Activated T-helper 2 cell treated with anti-CD3 and anti-CD28 coated beads, Interferon-gamma antibody, Interleukin-2, Interleukin-4, amounts not matched to agents 10 μg/mL and 5 μg/mL and 100 μg/mL, durations not matched to agents 14 hours and 24 hours and 36 hours (primary cell): ENCODE measurements at places on chromosomes 6 and 20. TPM values are rescaled to one million over a fixed set of nuclear protein-coding genes. Genes with fewer than 3 reads are reported as not detected.

- DNase-seq = peak; percentile 52
- H3K27me3 ChIP-seq = peaks cover 50% of the 10 kb centered on the region
- no peaks in the 10 kb centered on the region for H3K36me3 ChIP-seq
- peaks cover 13% of the 10 kb centered on the region for H3K4me1 ChIP-seq
- H3K27ac ChIP-seq = no peak overlapping the region
Measured at GRCh38 chr6:7723041-7723447, 2.9 kb upstream of the BMP6 start.

Gene C6orf132
- total RNA-seq = 0.09 and 0.23 TPM in 2 replicates

DNA sequence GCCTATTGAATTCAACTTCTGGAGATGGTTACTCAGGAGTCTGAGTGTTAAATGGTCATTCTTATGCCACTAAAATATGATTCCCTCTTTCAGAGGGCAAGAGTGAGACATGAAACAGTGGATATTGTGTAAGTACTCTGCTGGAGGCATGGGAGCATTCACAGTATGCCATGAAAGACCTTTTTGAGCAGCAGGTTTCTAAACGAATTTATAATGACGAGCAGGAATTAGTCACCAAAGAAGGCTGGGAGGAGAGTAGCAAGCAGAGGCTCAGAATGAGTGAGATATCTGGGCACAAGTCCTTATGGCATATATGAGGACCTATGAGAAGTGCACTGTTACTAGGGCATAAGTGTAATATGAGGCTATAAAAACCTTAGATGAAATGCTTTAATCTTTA is 10.9 kb upstream of the MYB start:
- H3K4me3 ChIP-seq = peak overlapping the region; percentile 35
- no peaks in the 10 kb centered on the region for H3K27me3 ChIP-seq
- peak overlapping the region; percentile 86 for H3K27ac ChIP-seq
- H3K36me3 ChIP-seq = peaks cover 6% of the 10 kb centered on the region
- H3K4me1 ChIP-seq = peaks cover 49% of the 10 kb centered on the region

Gene KCNB1
- total RNA-seq = 0.05 TPM in 1 of 2 replicates, not detected in the other

GRCh38 chr6:100440935-100441334 is 23.8 kb downstream of the SIM1 start:
- H3K4me3 ChIP-seq = no peak overlapping the region
- no peak overlapping the region for H3K27ac ChIP-seq
- H3K4me1 ChIP-seq = no peaks in the 10 kb centered on the region
- DNase-seq = no peak
- H3K27me3 ChIP-seq = peaks cover 48% of the 10 kb centered on the region

DNA sequence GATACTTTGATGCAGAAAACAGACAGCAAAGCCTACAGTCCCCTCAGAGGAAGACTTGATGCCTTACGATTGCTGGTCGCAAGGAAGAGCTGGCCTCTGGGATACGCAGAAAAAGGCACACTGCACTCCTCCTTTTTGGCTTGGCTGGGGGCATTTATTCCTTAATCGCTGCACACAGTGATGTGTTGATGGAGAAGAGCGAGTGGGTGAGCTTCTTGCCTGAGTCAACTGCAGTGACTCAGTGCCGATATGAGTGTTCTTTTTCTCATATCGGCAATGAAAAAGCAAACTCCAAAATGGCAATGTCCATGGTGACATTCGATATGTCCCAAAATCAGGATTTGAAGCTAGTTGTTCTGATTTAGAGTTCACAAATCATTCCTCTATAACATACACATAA is 794.8 kb downstream of the HACE1 start:
- no peaks in the 10 kb centered on the region for H3K36me3 ChIP-seq
- no peaks in the 10 kb centered on the region for H3K4me1 ChIP-seq
- H3K27me3 ChIP-seq = no peaks in the 10 kb centered on the region
- DNase-seq = no peak
- no peak overlapping the region for H3K4me3 ChIP-seq

Gene GPR6
- total RNA-seq = not detected in 2 replicates

DNA sequence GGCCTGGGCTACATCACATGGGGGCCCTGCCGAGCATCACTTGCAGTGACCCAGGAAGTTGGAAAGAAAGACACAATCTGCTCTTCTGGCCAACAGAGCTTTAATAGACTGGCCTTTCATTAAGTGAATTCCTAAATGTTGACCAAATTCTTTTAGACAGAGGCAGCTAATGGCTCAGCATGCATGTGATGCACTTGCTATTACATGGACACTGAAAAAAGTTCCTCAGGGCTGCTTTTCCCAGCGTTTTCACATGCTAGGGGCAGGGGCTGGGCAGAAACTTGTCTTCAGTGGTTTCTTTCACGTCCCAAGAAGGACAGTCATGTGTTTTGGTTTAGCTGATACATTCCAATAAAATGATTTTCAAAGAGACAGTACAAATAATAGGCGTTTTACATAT is 651.0 kb upstream of the SLC35B3 start:
- no peaks in the 10 kb centered on the region for H3K36me3 ChIP-seq
- H3K27me3 ChIP-seq = no peaks in the 10 kb centered on the region
- no peak for DNase-seq

DNA sequence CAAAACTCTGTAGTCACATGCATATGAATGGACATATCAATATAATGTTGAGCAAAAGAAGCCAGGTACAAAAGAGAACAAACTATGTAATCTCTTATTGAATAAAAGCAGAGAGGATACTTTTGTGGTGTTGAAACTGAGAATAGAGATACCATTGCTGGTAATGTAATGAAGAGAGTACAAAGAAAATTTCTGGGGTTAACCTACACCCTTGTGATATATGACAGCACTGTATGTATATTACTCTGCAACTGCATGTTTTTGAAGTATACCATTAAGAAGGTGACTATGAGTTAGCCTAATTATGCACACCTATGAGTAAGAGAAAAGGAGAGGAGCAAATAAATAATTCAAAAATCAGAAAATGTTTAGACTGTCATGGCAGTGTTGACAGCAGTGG is 268.8 kb upstream of the DEFB112 start:
- no peaks in the 10 kb centered on the region for H3K36me3 ChIP-seq
- H3K27me3 ChIP-seq = no peaks in the 10 kb centered on the region
- DNase-seq = no peak
- no peak overlapping the region for H3K4me3 ChIP-seq
- no peaks in the 10 kb centered on the region for H3K4me1 ChIP-seq

GRCh38 chr20:3367089-3367488 is 40.4 kb downstream of the DNAAF9 start:
- no peak for DNase-seq
- H3K4me1 ChIP-seq = peaks cover 8% of the 10 kb centered on the region
- H3K4me3 ChIP-seq = peak overlapping the region; percentile 11

DNA sequence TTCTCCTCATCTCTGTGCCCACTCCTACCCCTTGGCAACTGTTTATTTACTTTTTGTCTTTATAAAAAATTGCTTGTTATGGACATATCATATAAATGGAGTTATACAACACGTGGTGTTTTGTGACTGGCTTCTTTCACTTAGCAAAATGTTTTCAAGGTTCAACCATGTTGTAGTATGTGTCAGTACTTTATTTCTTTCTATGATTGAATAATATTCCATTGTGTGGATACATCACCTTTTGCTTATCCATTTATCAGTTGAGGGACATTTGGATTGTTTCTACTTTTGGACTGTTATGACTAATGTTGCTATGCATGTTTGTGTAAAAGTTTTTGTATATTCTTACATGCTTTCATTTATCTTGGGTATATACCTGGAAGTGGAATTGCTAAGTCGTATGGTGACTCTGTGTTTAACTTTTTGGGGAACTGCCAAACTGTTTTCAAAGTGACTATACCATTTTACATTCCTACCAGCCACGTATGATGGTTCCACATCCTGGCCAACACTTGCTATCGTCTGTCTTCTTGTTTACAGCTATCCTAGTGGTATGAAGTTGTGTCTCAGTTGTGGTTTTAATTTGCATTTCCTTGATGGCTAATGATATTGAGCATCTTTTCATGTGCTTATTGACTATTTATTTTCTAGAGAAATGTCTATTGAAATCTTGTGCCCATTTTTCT is 84.4 kb downstream of the SLX4IP start:
- no peak overlapping the region for H3K4me3 ChIP-seq
- H3K36me3 ChIP-seq = peaks cover 7% of the 10 kb centered on the region
- H3K27ac ChIP-seq = peak overlapping the region; percentile 78
- peaks cover 49% of the 10 kb centered on the region for H3K4me1 ChIP-seq
- no peak for DNase-seq
- H3K27me3 ChIP-seq = no peaks in the 10 kb centered on the region

Gene PRND
- total RNA-seq = not detected in 2 replicates

GRCh38 chr6:34916348-34916967 is 27.4 kb downstream of the ANKS1A start:
- H3K27ac ChIP-seq = no peak overlapping the region
- no peak for DNase-seq
- H3K36me3 ChIP-seq = no peaks in the 10 kb centered on the region
- no peak overlapping the region for H3K4me3 ChIP-seq
- peaks cover 23% of the 10 kb centered on the region for H3K4me1 ChIP-seq

DNA sequence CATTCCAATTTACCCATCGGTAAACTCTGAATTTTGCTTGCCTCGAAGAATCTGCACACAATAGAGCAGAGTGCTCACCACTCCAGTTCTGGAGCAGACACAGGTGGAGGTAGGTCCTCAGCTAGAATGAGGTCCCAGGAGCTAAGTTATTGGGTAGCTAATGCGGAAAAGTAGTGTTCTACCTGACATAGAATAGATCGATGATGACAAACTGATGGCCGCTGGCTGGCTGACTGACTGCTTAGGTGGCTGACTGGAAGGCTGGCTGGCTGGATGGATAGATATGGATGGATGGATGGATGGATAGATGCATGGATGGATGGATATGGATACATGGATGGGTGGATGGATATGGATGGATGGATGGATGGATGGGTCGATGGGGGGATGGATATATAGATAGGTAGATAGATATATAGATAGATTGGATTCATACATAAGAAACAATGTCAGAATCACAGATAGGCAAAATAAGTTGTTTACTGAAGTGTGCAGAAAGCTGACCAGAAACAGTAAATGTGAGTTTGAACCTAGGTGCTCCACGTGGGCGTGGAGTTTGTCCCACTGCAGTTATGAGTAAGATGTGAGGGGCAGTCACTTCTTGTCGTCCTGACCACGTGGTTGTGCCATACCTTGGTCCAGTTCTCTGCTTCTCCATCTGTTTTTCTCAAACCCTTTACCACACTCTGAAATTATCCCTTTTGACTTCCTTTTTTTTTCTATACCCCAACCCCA is 62.1 kb downstream of the TBXT start:
- H3K27me3 ChIP-seq = peaks cover 16% of the 10 kb centered on the region
- no peak overlapping the region for H3K27ac ChIP-seq
- no peak for DNase-seq
- no peaks in the 10 kb centered on the region for H3K36me3 ChIP-seq
- peaks cover 3% of the 10 kb centered on the region for H3K4me1 ChIP-seq

- H3K27ac ChIP-seq = no peak overlapping the region
- DNase-seq = no peak
- H3K36me3 ChIP-seq = peaks cover 27% of the 10 kb centered on the region
- peaks cover 57% of the 10 kb centered on the region for H3K4me1 ChIP-seq
- no peaks in the 10 kb centered on the region for H3K27me3 ChIP-seq
Measured at GRCh38 chr6:87164506-87164905, 9.1 kb downstream of the ZNF292 start.

Gene DEFB118
- total RNA-seq = not detected in 2 replicates

- H3K4me1 ChIP-seq = no peaks in the 10 kb centered on the region
- DNase-seq = no peak
- H3K27me3 ChIP-seq = peaks cover 2% of the 10 kb centered on the region
- no peak overlapping the region for H3K27ac ChIP-seq
- no peak overlapping the region for H3K4me3 ChIP-seq
Measured at GRCh38 chr6:148533309-148534107, 190.9 kb downstream of the SASH1 start.

DNA sequence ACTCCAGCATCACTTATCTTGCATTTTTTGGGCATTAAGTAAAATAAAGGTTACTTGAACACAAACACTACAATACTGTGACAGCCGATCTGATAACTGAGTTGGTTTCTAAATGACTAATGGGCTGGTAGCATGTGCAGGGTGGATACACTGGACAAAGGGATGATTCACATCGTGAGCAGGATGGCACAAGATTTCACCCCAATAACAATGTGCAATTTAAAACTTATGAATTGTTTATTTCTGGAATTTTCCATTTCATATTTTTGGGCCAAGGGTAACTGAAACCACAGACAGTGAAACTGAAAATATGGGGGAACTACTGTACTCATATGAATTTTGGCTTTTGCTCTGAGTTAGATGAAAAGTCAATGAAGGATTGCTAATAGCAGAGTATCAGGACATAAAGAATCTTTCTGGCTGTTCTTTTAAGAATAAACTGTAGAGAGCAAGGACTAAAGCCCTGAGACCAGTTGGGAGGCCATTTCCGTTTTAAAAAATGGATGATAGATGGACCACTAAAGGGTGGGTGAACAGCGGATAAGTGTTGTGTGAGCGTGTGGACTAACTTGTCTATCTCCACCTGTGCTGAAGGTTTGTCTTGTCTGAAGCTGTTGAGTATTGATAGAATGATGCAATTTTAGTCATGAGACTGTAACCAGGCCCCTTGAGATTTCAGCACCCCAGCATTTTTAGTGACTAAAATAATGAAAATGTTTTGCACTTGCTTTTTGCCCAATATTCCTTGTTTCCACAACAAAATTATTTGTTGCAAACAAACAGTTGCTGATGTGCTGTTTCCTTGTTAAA is 8.2 kb downstream of the SPINT3 start:
- H3K27me3 ChIP-seq = peaks cover 27% of the 10 kb centered on the region
- no peak overlapping the region for H3K4me3 ChIP-seq
- DNase-seq = no peak
- peaks cover 14% of the 10 kb centered on the region for H3K4me1 ChIP-seq
- no peak overlapping the region for H3K27ac ChIP-seq

GRCh38 chr6:69438113-69438512 is 358.7 kb downstream of the LMBRD1 start:
- no peaks in the 10 kb centered on the region for H3K36me3 ChIP-seq
- H3K27me3 ChIP-seq = no peaks in the 10 kb centered on the region
- H3K27ac ChIP-seq = no peak overlapping the region
- DNase-seq = no peak

Gene PLCB4
- total RNA-seq = not detected in 2 replicates

DNA sequence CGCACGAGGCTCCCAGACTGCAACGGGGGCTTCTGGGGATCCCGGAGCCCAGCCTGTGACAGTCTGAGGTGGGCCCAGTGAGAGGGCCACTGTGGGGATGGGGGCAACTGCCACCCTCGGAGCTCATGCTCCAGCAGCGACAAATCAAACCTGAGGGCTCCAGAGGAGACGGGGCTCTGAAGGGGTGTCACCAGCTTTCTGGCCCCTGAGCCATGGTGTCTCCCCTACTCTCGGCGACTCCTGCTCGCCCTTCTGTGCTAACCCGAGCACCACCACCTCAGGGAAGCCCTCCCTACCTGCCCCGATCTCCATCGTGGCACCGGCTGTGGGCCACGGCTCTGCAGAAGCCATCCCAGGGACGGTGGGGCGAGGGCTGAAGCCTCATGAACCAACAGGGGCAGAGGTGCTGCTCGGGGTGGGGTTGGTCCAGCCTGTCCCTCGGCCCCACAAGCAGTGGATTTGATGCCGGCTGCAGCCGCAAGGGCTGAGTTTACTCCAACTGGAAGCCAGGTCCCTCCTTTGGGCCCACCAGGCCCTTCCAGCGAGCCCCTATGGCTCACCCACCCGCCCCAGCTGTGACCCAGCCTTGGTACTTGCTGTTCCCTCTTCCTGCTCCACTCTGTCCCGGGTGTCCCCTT is 102.7 kb downstream of the ASXL1 start:
- H3K4me1 ChIP-seq = no peaks in the 10 kb centered on the region
- H3K4me3 ChIP-seq = no peak overlapping the region
- H3K36me3 ChIP-seq = no peaks in the 10 kb centered on the region
- H3K27me3 ChIP-seq = no peaks in the 10 kb centered on the region

Gene KHDC1L
- 0.32 TPM in 1 of 2 replicates, not detected in the other for total RNA-seq

Gene OPRM1
- total RNA-seq = not detected in 2 replicates

Gene TRIM40
- not detected in 2 replicates for total RNA-seq
